Right ventricle myocardium inferior (tissue), 1 donor: ENCODE measurements at places on chromosomes 5 and 9.
A peak's percentile ranks its signal among the peaks of the same experiment; 100 is the strongest.

- DNase-seq, result no peak
Measured at GRCh38 chr9:21852754-21853153, 50.3 kb downstream of the MTAP start.

DNA sequence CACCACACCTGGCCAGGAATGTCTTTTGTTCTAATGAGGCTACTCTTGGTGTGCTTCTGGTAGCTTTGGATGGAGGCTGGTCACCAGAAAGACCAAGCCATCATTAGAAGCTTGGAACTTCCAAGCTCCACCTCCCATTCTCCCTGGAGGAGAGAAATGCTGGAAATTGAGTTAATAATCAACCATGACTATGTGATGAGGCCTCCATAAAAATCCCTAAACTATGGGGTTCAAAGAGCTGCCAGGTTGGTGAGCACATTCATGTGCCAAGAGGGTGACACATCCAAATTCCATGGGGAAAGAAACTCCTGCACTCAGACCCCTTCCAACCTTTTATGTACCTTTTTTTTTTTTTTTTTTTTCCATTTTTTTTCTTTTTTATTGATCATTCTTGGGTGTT is 105.5 kb upstream of the SPATA31C2 start:
- no peak for DNase-seq

- DNase-seq, result no peak
Measured at GRCh38 chr5:87127426-87127825, 140.3 kb upstream of the RASA1 start.

- DNase-seq, result no peak
Measured at GRCh38 chr9:21684831-21685362, 117.5 kb upstream of the MTAP start.

- no peak for DNase-seq
Measured at GRCh38 chr5:32964261-32964660, 253.1 kb downstream of the NPR3 start.

GRCh38 chr5:180775624-180776023 is 27.0 kb downstream of the MGAT1 start:
- no peak for DNase-seq

GRCh38 chr9:116800074-116800473 is 113.0 kb downstream of the TRIM32 start:
- no peak for DNase-seq

DNA sequence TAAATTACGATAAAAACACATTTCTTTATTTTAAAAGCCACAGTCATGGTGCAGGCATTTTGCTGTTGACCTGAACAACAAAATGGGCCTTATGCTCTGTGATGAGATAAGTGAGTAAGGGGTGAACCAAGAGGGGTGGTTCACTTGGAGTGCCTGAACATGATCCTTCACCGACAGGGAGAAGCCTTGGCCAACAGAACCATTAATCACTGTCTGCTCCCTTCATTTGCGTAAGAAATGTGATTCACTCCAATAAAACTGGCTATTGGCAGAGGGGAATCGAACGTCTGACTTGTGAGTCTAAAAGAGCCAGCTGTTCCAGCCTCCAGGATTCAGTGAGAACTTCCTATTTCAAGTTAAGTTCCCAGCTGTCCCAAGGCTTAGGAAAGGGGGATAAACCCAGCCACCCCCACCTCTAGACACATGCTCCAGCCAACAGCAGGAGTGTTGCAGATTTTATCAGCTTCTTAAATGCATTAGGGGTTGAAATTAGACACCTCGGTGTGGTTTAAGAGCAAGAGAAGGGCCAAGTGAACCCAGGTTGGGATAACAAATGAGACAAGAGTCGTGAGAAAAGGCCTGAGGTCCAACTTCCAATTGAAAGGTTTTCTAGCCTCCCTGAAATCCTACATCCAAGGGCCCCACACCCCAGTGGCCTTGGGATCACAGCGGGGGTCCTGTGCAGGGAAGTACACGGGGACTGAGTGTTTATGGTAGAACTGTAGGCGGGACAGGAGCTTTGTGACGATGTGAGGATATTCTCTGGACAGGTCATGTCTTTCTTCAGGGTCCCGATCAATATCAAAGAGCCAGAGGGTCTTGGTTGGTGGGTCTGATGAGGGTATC is 131.4 kb upstream of the LHFPL2 start:
- no peak for DNase-seq

DNA sequence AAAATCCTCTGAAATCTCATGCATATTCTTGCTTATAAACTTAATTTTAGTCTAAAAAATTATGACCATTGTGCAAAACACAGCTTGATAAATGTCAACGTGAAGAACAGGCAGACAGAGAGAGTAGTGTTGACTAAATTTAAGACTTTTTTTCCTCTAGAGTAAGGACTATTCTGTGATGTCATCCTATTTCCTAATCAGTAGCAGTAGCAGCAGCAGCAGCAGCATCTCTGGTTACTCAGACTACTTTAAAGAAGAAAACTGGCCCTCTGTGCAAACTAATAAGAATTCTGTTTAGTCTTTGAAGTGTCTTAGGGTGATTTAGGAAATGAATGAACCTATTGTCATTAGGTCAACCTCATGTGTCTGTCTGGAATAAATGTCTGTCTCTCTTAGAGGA is 403.0 kb downstream of the HINT1 start:
- DNase-seq, result no peak

- no peak for DNase-seq
Measured at GRCh38 chr5:174396541-174396940, 327.8 kb upstream of the MSX2 start.

GRCh38 chr5:157729858-157730257 is 1.4 kb upstream of the THG1L start:
- no peak for DNase-seq

- no peak for DNase-seq
Measured at GRCh38 chr9:95938724-95939123, 63.2 kb downstream of the ERCC6L2 start.

DNA sequence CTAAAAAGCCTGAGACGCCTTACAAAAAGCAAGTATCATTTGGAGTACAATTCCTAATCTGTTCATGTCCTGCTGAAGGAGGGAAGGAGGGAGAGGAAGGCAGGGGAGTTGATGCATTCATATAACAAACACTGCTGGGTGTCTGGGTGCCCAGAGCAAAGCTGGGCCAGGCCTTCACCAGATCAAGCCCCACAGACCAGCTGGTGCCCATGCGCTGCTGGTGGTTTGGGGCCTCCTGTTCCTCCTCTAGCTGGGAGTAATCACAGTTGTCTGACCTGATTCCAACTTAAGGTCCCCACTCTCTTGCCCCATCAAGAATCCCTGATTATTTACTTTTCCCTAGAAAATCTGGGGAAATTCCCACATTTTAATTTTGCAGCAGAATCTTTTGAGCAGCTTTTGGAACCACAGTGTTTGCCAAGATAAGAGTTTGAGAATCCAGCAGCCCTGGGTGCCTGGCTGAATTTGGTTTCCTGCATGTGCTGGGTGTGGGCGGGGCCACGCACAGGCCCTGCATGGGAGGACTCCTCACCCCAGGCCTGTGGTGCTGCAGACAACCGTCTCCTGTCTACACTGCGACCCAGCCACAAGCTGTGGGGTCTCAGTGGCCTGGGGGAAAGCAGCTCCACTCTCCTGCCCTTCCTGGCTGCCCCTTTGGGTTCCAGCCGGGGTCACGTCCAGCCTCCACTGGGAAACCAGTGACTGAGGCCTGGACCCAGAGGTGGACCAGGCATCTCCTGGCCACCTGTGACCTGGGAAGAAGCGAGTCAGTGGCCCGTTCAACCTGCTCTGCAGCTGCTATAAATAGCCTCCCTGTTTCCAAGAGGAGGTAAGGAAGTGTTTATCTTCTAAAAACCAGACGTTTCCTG is 47.5 kb downstream of the NEURL1B start:
- no peak for DNase-seq

GRCh38 chr5:18526792-18527405 is 892.6 kb downstream of the TAF11L14 start:
- DNase-seq, result no peak

- DNase-seq, result peak; percentile 54
Measured at GRCh38 chr5:1471997-1472963, 27.0 kb upstream of the SLC6A3 start.

DNA sequence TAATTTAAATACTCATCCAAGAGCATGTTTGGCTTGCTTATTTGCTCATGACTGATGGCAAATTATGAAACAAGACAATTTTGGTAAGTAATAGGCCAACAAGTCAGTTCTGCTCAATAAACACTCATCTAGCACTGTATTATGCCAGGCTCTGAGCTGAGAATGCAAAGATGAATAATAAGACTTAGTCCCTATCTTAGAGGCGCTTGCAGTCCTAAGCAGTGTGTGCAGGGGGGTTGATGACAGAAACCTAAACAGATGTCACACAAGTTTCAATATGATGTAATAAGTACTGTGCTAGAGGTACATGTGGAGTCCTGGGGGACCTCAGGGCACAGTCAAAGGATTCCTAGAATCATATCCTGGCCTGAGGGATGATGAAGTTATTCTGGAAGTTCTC is 287.6 kb upstream of the ADRA1B start:
- no peak for DNase-seq

DNA sequence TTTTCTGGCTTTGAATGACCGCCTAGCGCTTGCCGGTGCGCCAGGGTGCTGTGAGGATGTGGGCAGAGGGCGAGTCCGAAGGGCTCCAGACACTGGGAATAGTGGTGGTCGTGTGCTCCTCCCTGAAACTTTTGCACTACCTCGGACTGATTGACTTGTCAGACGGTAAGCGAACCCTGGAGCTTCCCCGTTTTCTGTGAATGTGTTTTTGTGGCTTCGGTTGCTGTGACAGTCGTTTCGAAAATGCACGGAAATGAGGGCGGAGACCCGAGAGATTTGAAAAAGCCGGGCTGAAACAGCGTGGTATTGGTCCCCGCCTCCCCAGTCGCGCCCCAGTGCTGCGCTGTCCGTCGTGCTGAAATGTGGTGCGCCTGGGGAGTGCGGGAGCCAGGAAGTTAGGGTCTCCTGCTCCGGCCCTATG is 102.5 kb upstream of the GABRP start:
- DNase-seq, result no peak

DNA sequence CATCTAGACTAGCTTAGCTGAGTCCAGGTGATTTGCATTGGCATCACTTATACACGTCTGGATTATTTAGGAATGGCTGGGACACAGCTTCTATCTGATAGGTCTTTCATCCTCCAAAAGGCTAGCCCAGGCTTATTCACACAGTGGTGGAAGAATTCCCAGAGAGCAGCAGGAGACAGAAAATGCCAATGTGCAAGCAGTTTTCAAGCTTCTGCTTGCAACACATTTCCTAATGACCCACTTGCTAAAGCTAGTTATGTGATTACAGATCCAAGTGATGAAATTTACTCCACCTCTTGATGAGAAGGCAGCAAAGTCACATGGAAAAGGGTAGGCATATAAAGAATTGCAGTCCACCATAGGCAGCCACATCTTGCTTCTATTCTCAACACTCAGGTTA is 44.2 kb upstream of the MAST4 start:
- no peak for DNase-seq

DNA sequence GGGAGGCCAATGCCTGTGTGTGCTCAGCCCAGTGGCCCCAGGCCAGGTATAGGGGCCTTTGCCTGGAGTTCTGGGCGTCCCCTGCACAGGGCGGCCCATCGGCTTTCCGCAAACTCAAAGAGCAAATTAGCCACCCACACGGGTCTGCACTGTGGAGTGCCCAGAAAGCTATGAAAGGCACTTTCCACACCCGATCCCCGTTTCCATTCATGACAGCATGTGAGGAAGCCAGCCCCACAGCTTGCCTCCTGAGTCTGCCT is 5.2 kb downstream of the DBH start:
- no peak for DNase-seq

- DNase-seq, result no peak
Measured at GRCh38 chr9:73775757-73776156, 624.1 kb downstream of the ANXA1 start.

DNA sequence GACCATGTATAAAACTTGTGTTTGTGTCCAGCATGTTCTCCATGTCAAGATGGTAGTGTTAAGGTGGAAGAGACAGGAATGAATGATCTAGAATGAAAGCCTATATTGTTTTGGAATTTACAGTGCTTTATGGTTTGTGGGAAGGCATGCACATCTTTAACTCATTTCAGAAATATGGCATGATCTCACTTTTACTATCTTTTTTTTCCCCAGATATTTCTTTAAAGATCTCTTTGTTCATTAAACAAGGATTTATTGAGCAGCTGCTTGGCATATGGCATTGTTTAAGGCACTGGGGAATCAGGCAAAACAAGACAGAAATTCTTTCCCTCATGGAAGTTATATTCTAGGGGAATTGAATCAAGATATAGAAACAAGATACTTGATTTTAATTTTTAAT is 51.7 kb downstream of the SLC12A2 start:
- no peak for DNase-seq

GRCh38 chr9:120910643-120911042 is 16.0 kb downstream of the TRAF1 start:
- DNase-seq, result no peak

DNA sequence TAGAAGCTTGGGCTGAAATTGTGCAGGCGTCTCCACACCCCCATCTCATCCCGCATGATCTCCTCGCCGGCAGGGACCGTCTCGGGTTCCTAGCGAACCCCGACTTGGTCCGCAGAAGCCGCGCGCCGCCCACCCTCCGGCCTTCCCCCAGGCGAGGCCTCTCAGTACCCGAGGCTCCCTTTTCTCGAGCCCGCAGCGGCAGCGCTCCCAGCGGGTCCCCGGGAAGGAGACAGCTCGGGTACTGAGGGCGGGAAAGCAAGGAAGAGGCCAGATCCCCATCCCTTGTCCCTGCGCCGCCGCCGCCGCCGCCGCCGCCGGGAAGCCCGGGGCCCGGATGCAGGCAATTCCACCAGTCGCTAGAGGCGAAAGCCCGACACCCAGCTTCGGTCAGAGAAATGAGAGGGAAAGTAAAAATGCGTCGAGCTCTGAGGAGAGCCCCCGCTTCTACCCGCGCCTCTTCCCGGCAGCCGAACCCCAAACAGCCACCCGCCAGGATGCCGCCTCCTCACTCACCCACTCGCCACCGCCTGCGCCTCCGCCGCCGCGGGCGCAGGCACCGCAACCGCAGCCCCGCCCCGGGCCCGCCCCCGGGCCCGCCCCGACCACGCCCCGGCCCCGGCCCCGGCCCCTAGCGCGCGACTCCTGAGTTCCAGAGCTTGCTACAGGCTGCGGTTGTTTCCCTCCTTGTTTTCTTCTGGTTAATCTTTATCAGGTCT is at the start of gene C9orf72:
Gene C9orf72, minus strand, starts transcription at position 564 of the 716 bp plus-strand sequence. CDS start 6,361 bp downstream, outside the sequence.
- DNase-seq, result peak; percentile 91

GRCh38 chr5:155023320-155023719 is 9.8 kb downstream of the KIF4B start:
- no peak for DNase-seq

- peak; percentile 86 for DNase-seq
Measured at GRCh38 chr5:1502046-1502736, 21.6 kb downstream of the LPCAT1 start.

DNA sequence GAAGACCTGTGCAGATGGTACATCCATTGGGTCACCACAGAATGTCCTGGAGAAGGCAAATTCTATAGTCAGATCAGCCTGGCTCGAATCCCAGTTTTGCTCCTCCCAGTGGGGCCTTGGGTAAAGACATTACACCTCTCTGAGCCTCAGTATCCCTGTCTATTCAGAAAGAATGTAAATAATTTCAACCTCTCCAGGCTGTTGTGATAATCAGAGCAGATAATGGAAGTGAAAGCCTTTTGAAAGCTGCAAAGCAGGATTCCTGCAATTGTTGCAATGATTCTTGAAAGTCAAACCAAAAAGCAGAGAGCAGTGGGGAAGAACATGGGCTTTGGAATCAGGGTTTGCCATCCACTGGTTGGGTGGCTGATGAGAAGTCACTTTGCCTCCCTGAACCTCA is 63.2 kb downstream of the LHX2 start:
- DNase-seq, result no peak

GRCh38 chr5:154722936-154723335 is 32.2 kb upstream of the LARP1 start:
- no peak for DNase-seq

- DNase-seq, result no peak
Measured at GRCh38 chr9:117091529-117091928, 323.3 kb downstream of the ASTN2 start.
